H1 (cell line): ENCODE measurements at places on chromosomes 16 and 17. TPM values are rescaled to one million over a fixed set of nuclear protein-coding genes. Genes with fewer than 3 reads are reported as not detected.

- DNase-seq = no peak
These were observed 23.8 kb downstream of the C17orf100 start for GRCh38 chr17:6675201-6675825.

KCTD11 gene
- total RNA-seq = 8.7 and 9.2 TPM in 2 replicates

DNA sequence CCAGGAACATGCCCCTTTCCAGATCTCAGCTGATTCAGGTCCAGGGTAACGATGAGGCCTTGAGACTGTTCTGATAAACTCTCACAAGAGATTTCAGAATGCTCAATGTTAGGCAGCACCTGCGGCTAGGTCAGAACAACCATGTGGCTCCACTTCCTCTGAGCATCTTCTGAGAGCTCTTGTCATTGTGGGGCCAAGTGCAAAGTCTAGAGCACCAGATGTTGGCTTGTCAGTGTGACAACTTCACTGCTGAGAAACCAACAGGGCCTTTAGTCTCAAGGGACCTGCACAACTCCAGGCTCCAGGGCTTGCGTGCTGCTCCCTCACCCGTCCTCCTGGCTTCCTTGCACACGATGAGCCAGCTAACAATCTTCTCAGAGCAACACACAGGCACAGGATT is 29.0 kb downstream of the FCSK start:
- no peak for DNase-seq

GRCh38 chr16:16045879-16046278 is 96.5 kb downstream of the ABCC1 start:
- DNase-seq = no peak

DNA sequence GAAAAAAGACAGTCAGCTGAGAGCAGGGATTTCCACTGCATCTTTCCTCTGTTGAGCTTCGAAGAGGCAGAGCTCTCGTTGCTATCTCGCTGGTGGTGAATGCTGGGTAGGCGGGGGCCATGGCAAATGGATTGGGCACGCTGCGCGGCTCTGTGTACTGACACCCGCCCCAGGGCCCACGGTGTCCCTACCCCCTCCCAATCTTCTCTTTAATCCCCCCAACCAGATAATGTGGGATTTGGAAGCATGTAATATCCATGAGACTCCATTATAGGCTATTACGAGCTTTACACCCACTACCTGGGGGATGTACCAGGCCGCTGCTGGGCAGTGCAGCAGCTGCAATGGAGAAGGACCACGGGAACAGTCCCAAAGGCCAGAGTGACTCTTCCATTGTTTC is 8.3 kb downstream of the PIPOX start:
- DNase-seq = no peak

LUC7L gene
- 121 and 129 TPM in 2 replicates for total RNA-seq

DNA sequence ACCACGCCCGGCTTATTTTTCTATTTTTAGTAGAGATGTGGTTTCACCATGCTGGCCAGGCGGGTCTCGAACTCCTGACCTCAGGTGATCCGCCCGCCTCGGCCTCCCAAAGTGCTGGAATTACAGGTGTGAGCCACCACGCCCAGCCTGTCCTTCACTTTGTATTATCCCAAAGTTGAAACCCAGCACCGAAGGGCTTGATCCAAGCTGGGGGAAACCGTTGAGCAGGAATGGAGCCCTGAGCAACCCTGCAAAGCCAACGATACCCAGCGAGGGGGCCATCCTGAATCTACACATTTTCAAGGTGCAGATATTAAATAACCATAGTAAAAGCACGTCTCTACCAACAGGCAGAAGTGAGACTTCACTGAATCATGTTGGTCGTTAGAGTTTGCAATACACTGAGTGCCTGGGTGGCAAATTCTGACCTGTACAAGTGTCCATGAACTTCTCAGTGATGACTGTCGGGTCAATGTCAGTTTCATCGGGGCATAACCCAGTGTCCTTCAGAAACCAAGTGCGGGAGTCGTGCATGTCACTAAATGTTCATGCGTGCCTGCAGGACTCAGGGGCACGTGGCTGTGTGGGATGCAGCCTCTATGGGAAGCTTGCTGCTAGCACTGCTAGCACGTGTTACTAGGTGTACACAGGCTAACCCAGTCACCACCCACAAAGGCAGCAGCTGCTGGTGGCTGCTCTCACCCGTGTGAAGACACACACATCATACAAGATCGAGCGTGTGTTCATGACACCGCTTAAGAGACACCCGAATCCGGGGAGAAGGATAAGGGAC is 10.5 kb upstream of the RBFOX3 start:
- DNase-seq = no peak

NACA2 gene
- total RNA-seq = not detected in 2 replicates

NKD1 gene
- total RNA-seq = 3.1 and 4.5 TPM in 2 replicates

DNA sequence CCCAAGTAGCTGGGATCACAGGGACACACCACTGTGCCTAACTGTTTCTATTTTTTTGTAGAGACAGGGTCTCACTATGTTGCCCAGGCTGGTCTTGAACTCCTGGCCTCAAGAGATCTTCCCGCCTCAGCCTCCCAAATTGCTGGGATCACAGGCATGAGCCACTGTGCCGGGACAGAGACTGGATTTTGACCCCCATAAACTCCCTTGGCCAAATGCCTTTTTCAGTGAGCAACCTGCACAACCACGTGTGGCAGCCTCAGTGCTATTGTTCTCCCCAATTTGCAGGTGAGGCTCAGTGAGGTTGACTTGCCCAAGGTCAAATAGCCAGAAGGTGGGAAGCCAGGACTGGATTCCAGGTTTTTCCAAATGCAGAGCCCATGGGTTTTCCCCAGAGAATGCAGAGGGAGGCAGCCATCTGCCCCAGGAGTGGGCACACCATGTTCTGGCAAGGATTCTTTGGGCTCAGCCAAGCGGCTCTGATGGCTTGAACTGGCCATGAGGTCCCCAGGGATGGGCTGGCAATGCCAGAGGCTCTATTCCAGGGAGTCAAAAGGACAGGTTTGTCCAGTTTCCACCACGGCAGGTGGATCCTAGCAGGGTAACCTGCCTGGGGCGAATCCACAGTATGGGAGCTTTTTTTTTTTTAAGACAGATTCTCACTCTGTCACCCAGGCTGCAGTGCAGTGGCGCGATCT is 1.8 kb downstream of the IL27 start:
- DNase-seq = no peak

DNA sequence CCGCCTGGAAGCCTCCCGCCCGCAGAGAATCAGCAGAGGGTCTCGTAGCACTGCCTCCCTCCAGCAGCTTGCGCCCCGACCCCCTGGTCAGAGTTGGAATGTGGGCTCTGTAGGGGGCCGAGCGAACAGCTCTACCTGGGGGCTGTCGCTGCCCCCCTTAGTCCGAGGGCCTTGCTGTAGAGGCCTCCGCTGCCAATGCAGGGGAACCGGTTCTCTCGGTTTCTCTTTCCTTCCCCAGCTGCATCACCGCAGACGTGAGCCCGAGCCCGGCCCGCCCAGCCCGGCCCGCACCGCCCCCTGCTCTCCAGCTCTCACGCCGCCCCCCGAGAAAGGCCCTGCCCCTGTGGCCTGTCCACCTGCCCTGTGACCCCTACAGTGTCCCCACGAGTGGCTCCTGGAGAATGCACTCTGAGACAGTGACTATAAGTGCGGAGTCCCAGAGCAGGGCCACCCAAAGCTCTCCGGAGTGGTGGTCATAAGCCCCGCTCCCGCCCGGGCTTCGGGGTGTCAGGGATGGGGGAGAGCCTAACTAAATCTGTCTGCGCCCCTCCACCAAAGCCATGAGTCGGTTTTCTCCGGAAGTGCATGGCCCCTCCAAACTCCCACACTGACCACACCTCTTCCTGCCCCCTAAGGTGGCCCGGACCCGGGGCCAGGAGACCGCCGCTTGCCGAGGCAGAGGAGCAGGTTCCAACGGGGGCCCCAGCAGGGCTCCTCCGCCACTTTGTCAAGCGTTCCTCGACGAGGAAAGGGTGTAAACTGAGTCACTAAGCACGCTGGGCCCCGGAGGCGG is 1.7 kb downstream of the ARHGAP27 start:
- DNase-seq = no peak

DNA sequence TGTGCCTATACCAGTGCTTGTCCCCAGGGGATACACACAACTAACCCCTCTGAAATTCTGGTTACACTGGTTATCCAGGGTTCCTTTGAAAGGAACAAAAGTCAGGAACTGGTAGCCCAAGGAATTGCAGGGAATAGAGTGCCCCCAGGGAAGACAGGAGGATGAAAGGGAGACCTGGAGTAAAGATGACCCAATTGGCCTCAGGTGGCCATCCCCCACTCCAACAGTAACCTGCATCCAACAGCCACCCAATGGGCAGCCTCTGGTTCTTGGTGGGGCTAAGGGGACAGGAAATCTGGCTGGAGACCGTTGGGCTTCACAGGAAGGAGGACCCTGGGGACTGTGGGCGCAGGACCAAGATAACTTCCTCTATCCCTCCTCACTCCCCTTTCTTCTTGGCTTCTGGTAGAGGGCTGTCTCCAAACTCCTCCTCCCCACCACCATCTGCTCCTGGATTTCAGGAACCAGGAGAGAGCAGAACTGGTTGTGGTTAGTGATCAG is 826 bp upstream of the MPO start:
- no peak for DNase-seq

- no peak for DNase-seq
These were observed 28.3 kb downstream of the USP22 start for GRCh38 chr17:21014498-21014897.

DNA sequence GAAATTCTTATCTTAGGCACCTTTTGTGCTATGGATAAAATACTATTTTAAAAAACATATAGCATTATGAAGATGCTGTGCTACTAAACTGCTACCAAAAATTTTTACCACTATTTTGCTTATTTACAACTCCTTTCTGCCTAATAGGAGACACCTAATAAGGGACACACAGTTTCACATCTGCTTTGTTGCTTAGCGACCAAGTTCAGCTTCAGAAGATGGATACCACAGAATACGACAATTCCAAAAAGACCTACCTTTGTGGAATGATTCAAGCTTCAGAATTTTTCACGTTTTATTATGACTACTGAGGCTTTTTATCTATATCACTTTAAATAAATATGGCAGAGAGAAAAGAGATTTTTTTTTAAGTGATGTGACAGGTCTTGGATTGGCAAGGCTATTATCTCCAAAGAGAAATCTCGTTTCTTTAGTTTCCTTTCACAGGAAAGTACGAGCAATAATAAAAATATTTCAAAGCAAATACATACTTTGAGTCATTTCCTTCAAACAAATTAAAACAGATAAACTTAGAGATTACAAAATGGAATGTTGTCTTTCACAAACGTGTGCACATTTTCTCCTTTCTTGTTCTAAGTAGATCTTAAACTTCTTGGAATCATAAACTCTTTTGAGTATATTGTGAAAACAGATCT is 35.4 kb downstream of the SPAG9 start:
- no peak for DNase-seq

- DNase-seq = no peak
These were observed 25.0 kb downstream of the RMI2 start for GRCh38 chr16:11370084-11370931.

DNA sequence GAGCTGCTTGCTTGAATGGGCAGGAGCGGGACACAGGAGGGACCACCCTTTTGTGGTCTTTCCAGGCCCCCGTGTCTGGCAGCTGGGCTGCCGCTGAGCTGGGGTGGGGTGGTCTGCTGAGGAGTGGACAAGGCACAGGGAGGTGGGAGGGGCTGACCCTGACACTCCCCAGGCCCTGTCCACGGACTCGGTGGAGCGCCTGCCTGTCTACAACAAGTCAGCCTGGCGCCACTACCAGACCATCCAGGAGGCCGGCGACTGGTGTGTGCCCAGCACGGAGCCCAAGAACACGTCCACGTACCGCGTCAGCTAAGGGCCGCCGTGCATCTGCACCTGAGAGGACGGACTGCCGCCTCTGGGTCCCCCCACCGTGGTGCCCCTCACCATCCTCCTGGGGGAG is 14.6 kb downstream of the PDK2 start:
- DNase-seq = no peak

- no peak for DNase-seq
These were observed 304.1 kb upstream of the N4BP1 start for GRCh38 chr16:48914070-48914469.

TEDC2 gene
- total RNA-seq = 54.2 and 54.6 TPM in 2 replicates

DNA sequence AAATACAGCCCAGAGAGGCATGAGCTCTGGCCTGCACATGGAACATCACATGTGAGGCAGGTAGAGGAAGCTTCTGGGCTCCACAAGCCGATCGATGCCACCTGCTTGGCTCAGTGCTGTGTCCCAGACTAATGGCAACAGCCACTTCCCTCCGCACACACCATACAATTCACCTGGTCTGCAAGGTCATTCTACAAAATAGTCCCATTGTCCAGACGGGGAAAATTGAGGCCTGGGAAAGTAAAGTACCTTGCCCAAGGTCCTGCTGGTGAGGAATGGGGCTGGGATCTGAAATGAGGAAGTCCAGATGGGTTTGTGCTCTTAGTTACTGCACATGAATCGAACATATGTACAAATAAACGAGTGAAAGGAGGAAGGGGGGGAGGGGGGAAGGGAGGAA is 88.0 kb downstream of the LITAF start:
- no peak for DNase-seq

PLCG2 gene
- total RNA-seq = 5.6 and 6.9 TPM in 2 replicates

SSTR5 gene
- 0.31 and 0.56 TPM in 2 replicates for total RNA-seq

GRCh38 chr17:70523426-70523825 is 354.1 kb downstream of the KCNJ2 start:
- no peak for DNase-seq

DNA sequence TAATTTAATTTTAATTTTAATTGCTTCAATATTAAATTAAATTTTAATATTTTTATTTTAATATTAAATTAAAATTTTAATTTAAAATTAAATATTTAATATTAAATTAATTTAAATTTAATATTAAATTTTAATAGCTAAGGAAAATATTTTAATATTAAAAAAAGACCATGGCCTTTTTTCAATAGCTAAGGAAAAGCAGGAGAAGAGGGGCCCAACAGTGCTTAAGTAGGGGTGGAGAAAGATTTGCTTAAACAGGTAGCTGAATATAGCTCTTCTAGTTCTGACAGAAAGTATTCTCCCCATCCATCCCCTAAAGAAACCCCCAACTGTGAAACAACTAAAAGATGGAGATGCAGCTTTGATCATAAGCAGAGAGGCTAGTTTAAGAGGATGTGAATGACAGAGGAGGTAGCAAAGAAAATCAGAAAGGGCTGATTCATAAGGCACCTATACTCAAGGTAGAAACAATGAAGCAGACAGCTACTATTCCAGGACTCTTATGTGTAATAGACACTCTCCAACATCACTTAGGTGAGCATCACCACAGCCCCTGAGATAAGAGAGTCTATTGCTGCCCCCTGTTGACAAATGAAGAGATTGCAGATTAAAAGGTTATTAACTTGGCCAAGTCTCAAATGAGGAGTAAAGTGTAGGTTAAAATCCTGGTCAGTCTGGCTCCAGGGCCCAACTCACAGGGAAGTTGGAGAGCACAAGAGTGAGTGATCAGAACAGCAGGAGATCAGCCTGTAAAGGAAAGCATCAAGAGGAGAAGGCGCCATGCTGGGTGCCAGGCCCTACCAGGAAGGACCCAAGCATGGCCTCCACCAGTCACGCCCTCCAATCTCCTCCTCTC is 7.8 kb upstream of the RNASEK start:
- DNase-seq = no peak

KRT27 gene
- total RNA-seq = not detected in 2 replicates

DNA sequence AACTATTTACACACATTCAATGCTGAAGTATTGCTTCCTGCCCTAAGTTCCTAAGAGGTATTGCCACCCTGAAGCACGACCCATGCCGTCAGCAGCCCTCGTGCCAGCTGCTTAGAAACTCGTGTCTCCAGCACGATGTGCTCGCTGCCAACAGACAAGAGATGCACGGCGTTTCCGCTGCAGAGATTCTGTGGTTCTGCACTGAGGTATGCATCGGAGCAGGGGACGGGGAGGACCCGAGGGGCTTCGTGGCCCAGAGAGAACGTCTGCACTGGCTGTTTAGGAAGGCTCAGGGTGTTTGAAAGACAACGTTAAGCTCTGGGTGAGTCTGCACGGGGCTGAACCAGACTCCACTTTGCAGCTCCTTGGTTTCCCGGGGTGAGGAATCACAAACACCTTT is 82.7 kb upstream of the CREBBP start:
- DNase-seq = no peak
